ENCODE measurements at places on chromosomes 16 and 17. TPM values are rescaled to one million over a fixed set of nuclear protein-coding genes. Genes with fewer than 3 reads are reported as not detected.

Gene KRTAP2-3
- total RNA-seq: not detected

Gene KLHL10
- not detected for total RNA-seq

Gene CCL8
- not detected for total RNA-seq

Gene TBC1D3H
- total RNA-seq: not detected

Gene KCNJ12
- total RNA-seq: not detected

Gene AURKB
- 167 TPM for total RNA-seq

Gene PGAP6
- total RNA-seq: 39.7 TPM

Gene COL1A1
- total RNA-seq: 10.3 TPM

Gene RNF222
- 0.07 TPM for total RNA-seq

Gene ATP2A3
- total RNA-seq: 108 TPM

Gene MRM3
- 26.7 TPM for total RNA-seq

Gene CPNE7
- total RNA-seq: 10.9 TPM

Gene HEATR9
- total RNA-seq: 1.8 TPM

Gene GSG1L
- total RNA-seq: not detected

Gene NACA2
- not detected for total RNA-seq

DNA sequence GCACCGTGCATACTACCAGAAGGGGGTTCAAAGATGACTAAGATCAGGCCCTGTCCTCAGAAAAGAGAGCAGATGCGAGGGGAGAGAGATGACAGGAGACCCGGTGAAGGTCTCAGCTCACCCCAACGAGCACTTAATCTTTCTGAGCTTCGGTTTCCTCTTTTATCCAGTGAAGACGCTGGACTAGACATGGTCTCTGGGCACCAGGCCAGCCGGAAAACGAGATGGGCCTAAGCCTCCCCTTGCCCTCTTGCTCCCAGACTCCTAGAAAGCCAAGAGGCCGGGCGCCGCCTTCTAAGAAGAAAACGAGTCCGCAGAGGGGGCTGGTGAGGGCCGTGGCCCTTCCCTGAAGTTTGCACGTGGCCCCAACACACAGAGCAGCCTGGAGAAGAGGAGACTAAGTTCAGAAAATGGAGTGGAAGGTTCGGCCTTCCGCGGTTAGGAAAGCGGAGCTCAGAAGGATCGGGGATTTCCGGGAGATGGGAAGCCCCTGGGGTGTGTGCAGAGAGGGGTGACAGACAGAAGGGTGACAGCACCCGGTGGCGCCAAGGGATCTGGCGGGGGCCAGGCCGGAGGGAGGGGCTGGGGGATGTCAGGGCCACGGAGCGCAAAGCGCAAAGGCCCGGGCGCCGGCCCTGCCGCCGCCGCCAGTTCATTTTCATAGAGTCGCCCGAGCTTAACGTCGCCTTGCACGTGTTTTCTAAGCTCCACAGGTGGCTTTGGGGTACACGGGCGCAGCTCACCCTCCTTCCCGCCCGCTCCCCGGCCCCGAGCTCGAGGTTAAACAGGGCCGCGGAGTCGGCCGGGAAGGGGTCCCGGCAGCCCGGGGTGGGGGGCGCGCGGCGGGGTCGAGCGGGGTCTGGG lies 42.1 kb upstream of the BHLHA9 start:
- H3K4me3 ChIP-seq: peak overlapping the region; percentile 82
- peaks cover 3% of the 10 kb centered on the region for H3K36me3 ChIP-seq
- DNase-seq: no peak
- H3K27ac ChIP-seq: no peak overlapping the region
- peaks cover 49% of the 10 kb centered on the region for H3K27me3 ChIP-seq

GRCh38 chr16:29994600-29995323 lies 655 bp downstream of the HIRIP3 start:
- DNase-seq: peak; percentile 80
- H3K4me3 ChIP-seq: peak overlapping the region; percentile 97
- no peaks in the 10 kb centered on the region for H3K27me3 ChIP-seq
- peaks cover 1% of the 10 kb centered on the region for H3K36me3 ChIP-seq
- H3K4me1 ChIP-seq: peaks cover 25% of the 10 kb centered on the region
- peak overlapping the region; percentile 92 for H3K27ac ChIP-seq

- H3K27ac ChIP-seq: no peak overlapping the region
- H3K27me3 ChIP-seq: no peaks in the 10 kb centered on the region
- H3K36me3 ChIP-seq: no peaks in the 10 kb centered on the region
- H3K4me1 ChIP-seq: no peaks in the 10 kb centered on the region
Observed at GRCh38 chr16:9500872-9501271, 409.4 kb downstream of the HAPSTR1 start.

DNA sequence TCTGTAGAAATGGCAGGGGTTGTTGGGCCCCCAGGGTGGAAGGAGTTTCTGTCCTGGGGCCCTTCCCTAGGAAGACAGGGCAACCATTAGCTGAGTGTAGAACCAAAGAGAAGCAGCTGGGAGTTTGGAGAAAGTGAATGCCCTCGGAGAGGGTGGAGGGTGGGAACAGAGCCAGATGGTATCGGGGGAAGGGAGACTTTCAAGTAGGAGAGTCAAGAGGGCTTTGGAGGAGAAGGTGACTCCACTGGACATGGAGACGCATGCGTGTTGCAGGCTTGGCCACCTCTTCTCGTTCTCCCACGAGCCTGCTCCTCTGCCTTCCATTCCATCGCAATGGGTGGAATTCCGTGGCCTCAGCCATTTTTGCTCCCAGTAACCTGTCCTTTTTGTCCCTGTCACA lies 19.4 kb downstream of the SLC47A1 start:
- no peaks in the 10 kb centered on the region for H3K4me1 ChIP-seq
- H3K27me3 ChIP-seq: peaks cover 33% of the 10 kb centered on the region
- H3K4me3 ChIP-seq: no peak overlapping the region
- no peak for DNase-seq

DNA sequence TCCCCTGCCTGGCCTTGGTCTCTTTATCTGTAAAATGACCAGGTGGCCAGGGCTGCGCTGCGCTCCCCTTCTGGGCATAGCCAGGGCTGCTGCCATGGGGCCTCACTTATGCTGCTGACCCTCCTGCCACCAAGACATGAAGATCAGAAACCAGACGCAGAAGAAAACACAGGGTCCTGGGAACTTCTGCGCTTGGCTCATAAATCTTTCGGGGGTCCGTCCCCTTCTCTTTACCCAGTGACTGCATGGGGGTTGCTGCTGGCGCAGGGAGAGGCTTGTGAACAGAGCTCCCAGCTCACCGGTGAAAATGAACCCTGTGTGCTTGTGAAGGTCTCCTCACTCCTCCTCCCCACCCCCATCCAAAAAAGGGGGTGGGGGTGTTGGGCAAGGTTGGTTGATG lies 5.7 kb upstream of the FOXL1 start:
- H3K4me1 ChIP-seq: peaks cover 13% of the 10 kb centered on the region
- no peak overlapping the region for H3K27ac ChIP-seq
- H3K4me3 ChIP-seq: no peak overlapping the region
- no peaks in the 10 kb centered on the region for H3K36me3 ChIP-seq

- H3K4me1 ChIP-seq: peaks cover 24% of the 10 kb centered on the region
- DNase-seq: no peak
- no peak overlapping the region for H3K4me3 ChIP-seq
- H3K27me3 ChIP-seq: no peaks in the 10 kb centered on the region
- H3K27ac ChIP-seq: no peak overlapping the region
Observed at GRCh38 chr17:45332505-45332904, 15.7 kb upstream of the MAP3K14 start.

GRCh38 chr17:41394254-41394996 lies 3.0 kb downstream of the KRT31 start:
- peaks cover 6% of the 10 kb centered on the region for H3K27me3 ChIP-seq
- DNase-seq: no peak

DNA sequence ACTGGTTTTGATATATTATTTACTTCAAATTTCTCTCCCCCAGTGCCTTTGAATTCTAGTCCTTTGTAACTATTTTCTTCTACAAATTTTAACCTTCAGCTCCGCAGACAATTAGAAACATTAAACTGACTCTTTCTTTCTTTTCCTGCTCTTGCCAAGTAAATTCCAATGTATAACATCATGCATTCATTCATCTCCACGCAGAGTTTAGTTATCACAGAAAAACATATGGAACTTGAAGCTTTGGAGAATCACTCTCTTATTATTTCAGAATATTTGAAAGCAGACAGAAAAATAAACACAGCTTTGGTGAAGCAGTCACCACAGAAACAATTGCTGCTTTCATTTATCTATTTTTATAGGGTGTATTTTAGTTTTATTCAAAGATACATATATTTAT lies 778.7 kb upstream of the CDH8 start:
- no peak overlapping the region for H3K4me3 ChIP-seq
- no peaks in the 10 kb centered on the region for H3K4me1 ChIP-seq
- no peaks in the 10 kb centered on the region for H3K36me3 ChIP-seq
- no peak overlapping the region for H3K27ac ChIP-seq
- H3K27me3 ChIP-seq: no peaks in the 10 kb centered on the region

DNA sequence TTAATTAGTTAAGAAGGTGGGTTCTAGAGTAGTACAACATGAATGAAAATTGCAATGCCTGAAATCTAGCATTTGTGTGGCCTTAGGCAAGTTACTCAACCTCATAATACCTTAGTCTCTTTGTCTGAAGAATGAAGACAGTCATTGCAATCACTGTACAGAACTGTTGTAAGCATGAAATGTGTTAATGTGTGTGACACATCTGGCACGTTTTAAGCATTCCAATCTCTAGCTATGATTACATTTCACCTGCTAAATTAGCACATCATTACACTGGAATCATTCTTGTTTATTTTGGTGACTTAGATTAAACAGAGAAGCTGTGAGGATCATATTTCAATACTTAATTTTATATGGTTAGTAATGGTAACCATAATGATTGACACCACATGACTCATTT lies 629.7 kb upstream of the KIF2B start:
- DNase-seq: no peak
- H3K4me1 ChIP-seq: no peaks in the 10 kb centered on the region
- no peaks in the 10 kb centered on the region for H3K27me3 ChIP-seq
- H3K4me3 ChIP-seq: no peak overlapping the region

GRCh38 chr16:12260647-12261262 lies 284.2 kb downstream of the SNX29 start:
- no peaks in the 10 kb centered on the region for H3K36me3 ChIP-seq
- DNase-seq: no peak
- H3K4me3 ChIP-seq: no peak overlapping the region

DNA sequence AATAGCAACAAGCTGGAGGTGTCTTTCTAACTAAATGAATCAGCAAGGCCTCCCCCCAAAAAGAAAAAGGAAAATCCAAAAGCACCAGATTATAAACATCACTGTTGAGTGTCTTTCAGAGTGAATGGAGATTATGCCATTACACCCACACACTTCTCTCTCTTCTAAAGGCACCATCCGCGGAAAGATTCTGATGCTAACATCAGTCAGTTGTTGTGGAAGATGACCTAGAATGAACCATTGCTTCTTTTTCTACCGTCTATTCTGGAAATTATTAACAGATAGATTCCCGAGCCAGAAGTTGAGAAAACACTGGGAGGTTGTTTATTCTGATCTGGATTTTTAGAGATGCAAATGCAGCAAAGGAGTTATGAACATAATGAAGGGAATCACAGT lies 60.9 kb upstream of the FAM20A start:
- no peaks in the 10 kb centered on the region for H3K4me1 ChIP-seq
- peaks cover 12% of the 10 kb centered on the region for H3K27me3 ChIP-seq
- no peak overlapping the region for H3K4me3 ChIP-seq
- H3K36me3 ChIP-seq: no peaks in the 10 kb centered on the region

- H3K36me3 ChIP-seq: no peaks in the 10 kb centered on the region
- peak within 1 kb of the TSS; percentile 34 for H3K4me3 ChIP-seq
- H3K4me1 ChIP-seq: no peaks in the 10 kb centered on the region
- H3K27ac ChIP-seq: no peak within 1 kb of the TSS
Observed at GRCh38 chr17:81961087-81961511, at the start of gene NOTUM. TSS of gene NOTUM (minus strand) at chr17:81961187. CDS start at chr17:81960909, 278 bp downstream.

GRCh38 chr17:40958086-40958953 lies 8.4 kb downstream of the KRT39 start:
- no peaks in the 10 kb centered on the region for H3K36me3 ChIP-seq
- H3K27ac ChIP-seq: no peak overlapping the region
- peaks cover 14% of the 10 kb centered on the region for H3K27me3 ChIP-seq

DNA sequence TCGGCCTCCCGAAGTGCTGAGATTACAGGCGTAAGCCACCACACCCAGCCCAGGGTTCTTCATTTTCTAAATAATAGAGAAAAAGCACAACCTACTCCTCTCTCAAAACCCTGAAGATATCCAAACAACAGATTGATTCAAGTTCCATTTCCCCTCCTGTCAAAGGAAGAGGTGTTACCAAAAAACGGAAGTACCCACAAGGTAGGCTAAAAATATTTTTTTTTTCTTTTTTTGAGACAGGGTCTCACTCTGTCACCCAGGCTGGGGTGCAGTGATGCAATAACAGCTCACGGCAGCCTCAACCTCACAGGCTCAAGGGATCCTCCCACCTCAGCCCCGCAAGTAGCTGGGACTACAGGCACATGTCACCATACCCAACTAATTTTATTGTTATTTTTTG lies 18.9 kb downstream of the UTP6 start:
- peaks cover 30% of the 10 kb centered on the region for H3K4me1 ChIP-seq
- peaks cover 7% of the 10 kb centered on the region for H3K36me3 ChIP-seq
- H3K27ac ChIP-seq: no peak overlapping the region
- H3K27me3 ChIP-seq: no peaks in the 10 kb centered on the region
- no peak for DNase-seq

DNA sequence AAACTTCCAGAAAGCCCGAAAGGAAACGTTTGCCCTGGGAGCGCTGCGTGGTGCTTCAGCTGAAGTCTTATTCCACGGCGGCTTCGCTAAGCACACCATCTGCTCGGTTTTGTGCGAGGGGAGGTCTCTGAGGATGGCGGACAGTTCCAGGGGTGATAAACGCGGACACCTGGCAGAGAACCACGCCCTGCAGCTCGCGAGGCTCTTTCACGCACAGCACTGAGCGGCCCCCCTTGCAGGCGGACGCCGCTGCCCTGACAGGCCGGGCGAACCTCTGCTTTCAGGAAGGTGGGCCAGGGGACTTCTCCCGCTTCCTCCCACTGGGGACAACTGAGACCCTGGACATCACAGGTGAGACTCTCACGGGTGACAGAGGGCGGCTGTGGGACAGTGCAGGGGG lies 3.7 kb downstream of the MVD start:
- H3K4me1 ChIP-seq: peaks cover 16% of the 10 kb centered on the region
- H3K4me3 ChIP-seq: no peak overlapping the region
- no peak overlapping the region for H3K27ac ChIP-seq
- H3K27me3 ChIP-seq: no peaks in the 10 kb centered on the region
- H3K36me3 ChIP-seq: peaks cover 6% of the 10 kb centered on the region
- DNase-seq: no peak
